ENCODE measurements at places on chromosomes 16 and 17.
A peak's percentile ranks its signal among the peaks of the same experiment; 100 is the strongest.

- DNase-seq, result no peak
These were observed 664.5 kb upstream of the SALL1 start for GRCh38 chr16:51815523-51815922.

- DNase-seq, result no peak
These were observed 1.4 kb downstream of the TEN1 start for GRCh38 chr17:75980188-75981018.

DNA sequence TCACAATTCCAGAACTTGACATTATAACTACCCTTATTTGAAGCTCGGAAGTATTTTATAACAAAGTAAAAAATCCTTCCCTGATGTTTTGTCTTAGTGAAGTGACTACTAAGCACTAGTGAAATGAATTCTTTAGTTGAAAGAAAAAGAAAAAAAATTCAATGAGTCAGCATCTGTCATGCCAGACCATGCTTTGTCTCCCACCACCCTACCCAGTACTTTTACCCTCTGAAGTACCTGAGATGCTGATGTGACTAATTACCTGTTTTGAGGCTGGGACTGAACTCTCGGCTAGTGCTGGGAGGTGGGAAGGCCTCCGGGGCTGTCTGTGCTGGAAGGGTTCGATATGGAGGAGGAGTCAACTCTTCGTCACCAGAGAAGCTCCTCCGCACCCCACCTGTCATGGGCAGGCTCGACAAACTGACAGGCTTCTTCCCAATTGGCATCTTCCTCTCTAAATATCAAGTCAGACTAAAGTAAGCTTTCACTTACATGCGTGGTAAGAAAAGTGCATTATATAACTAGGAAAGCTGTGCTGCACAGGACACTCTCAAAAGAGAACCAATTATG is 19.6 kb downstream of the NME2 start:
- no peak for DNase-seq

GRCh38 chr16:31043352-31043751 is 10.0 kb downstream of the STX4 start:
- no peak for DNase-seq

DNA sequence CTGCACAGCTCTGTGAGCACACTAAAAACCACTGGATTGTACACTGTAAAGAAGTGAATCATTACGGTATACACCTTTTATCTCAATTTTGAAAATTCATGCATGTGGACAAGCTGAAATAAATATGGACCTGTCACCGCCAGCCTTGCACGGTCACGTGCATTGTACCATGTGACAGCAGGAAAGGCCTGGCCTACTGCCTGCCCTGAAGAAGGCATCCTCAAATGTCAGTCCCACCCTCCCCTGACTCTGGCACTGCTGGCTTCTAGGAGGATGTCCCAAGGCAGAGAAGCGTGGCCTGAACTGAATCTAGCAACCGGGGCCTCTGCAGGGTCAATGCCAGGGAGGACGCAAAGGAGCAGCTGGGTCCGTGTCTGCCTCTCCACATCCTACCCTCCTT is 34.6 kb downstream of the SLC38A8 start:
- no peak for DNase-seq

DNA sequence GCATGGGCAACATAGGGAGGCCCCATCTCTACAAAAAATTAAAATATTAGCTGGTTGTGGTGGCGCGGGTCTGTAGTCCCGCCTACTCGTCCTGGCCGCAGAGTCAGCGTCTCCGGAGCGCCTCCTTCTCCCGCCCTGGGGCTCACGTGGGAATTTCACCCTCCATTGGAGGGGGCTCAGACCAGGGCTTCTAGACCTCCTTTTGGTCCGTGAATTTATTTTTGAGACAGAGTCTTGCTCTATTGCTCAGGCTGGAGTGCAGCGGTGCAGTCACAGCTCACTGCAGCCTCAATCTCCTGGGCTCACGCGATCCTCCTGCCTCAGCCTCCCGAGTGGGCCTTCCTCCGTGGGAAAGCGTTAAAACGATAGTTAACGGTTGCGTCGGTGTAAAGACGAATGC is 394 bp upstream of the NME4 start:
- no peak for DNase-seq

DNA sequence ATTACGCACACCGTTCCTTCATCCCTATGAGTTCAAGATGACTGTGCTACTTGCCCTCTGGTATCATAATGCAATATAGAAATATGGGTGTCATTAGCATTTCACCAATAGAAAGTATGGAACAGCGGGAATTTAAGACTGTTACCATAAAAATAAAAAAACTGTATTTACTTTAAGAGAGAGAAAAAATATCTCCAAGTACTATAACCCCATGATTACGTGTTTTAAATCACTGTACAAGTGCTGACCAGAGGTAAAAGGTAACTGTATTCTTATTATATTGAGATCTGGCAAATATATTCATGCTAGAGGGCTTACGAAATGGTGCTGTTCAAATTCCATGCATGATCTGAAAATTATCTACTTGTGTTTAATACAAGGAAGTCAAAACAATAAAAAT is 5.2 kb downstream of the SDR42E1 start:
- no peak for DNase-seq

DNA sequence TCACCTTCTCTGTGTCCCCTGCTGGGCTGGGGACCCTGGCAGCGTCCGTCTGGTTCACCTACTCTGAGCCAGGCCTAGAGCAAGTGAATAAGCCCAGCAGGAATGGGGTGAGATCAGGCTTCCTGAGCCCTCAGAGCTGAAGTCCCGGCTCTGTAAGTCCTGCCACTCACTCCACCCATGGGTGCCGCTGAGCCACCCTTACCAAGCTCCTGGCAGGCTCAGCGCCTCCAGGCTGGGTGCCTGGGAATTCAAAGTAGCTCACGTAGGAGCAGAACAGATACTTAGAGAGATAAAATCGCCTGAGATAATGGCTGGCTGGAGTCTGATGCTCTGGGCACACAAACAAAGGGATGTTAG is 9.8 kb upstream of the LASP1NB start:
- no peak for DNase-seq

GRCh38 chr16:55663765-55664677 is 8.2 kb downstream of the SLC6A2 start:
- DNase-seq, result no peak

DNA sequence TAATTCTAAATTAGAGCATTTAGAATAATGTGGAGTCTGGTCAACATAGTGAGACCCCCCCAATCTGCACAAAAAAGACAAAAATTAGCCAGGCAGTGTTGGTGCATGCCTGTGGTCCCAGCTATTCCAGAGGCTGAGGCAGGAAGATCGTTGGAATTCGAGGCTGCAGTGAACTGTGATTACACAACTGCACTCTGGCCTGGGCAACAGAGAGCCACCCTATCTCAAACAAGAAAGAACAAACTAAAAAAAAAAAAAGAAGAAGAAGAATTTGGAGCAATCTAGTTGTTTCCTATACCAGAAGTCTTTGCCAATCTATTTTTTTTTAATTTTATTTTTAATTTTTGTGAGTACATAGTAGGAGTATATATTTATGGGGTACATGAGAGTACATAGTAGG is 6.0 kb downstream of the CETP start:
- DNase-seq, result no peak

GRCh38 chr17:56320443-56320842 is 167.2 kb downstream of the ANKFN1 start:
- DNase-seq, result no peak

DNA sequence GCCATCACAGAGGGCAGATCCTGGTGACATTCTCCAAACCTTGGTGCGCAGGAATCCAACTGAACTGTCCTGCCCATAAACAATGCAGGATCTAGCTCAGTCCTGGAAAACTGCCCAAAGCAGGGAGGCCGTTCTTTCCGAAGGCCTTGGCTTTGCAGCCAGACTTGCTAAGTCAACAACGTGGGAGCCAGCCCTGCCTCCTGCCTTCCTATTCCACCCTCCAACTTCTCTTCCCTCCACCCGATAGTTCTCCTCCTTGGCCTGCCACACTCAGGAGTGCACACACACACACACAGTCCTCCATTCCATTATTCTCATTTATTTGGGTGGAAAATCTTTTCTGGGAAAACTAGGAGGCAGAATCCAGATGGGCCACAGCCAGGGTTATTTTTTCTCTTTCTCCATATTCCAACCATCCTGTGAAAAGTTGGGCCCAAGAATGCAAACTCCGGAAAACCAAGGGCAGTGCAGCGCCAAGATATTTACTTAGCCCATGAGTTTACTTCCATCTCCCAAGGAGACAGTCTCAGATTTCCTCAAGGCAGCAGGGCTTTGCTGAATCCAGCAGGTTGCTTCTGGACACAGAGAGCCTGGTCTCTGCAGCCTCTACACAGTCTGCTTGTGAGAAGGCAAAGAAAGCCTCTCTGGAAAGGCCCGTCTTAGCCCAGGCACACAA is 15.8 kb downstream of the COPRS start:
- no peak for DNase-seq

GRCh38 chr16:55439101-55439690 is 39.8 kb upstream of the MMP2 start:
- no peak for DNase-seq

- peak; percentile 92 for DNase-seq
These were observed at the start of gene PCYT2 for GRCh38 chr17:81911277-81911961. PCYT2 (minus strand) TSS chr17:81911399; CDS start chr17:81911355, 44 bp downstream.

DNA sequence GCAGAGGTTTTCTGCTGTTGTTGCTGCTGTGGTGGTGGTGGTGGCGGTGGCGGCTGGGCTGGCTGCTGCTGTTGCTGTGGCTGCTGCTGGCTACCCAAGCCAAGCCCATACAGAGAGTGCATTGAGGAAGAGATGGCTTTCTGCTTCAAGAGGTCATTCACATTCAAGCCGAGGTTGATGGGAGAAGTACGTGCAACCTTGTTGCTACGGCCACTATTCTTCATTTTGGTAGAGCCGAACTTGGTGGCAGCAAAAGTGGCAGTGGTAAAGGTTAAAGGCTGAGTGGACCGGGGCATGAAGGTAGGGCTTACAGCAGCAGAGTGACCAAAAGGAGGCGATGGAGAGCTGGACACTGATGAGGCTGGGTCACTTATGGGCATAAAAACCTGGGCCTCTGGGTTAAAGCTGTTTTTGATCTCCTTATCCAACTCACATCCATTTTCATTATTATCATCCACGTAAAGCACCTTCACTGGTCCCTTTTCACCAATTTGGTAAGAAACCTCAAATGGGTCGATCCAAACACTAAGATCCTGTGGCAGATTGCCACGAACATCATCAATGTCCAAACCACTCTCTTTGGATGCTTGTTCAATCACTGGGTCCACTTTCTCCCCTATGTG is 2.8 kb downstream of the TOB1 start:
- DNase-seq, result no peak

DNA sequence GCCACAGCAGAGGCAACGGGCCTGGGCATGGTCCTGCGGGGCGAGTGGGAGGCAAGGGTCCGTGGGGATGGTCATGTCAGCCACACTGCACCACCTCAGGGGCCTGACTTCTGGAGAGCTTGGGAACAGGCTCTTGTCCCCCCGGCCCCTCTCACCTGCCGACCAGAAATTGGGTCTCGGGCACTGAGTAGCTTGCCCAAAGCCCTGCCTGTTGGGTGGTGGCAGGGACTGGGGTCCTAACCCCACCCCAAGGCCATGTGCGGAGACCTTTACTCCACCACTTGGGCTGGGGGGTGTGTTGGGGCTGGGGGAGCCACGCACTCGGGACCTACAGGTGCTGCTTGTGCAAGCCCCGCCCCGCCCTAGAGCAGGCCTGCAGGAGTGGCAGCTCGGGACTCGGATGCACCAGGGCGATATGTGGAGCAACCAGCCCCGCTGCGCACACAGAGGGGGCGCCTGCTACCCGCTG is 24.2 kb upstream of the CHMP6 start:
- DNase-seq, result no peak

GRCh38 chr16:13397126-13397525 is 495.7 kb downstream of the SHISA9 start:
- DNase-seq, result no peak

DNA sequence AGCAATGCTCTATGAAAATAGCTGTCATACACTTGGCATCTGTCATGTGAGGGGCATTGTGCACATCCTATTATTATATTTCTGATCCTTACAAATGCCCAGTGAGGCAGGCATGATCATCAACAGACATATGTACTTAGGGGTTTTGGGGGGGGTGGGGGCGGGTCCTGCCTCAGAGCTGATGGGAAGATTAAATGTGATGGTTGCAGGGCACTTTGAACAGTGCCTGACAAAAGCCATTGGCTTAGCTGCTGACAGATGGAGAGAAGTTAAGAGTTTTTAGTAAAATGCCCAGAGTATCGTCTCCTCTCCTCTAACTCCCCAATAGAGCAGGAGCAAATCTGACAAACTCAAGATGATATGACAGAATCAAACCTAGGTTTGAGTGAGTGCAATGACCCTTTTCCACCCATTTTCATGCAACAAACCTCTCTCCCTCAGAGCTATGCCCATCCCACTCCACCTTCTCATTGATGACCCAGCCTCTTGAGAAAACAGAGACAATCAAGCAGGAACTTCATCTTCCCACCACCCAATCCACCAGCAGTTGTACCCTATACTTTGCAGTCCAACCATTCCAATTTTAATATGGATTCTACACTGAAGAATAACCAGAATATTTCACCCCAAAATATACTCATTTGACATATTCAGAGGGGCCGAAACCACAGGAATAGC is 4.8 kb downstream of the KLHL11 start:
- no peak for DNase-seq

DNA sequence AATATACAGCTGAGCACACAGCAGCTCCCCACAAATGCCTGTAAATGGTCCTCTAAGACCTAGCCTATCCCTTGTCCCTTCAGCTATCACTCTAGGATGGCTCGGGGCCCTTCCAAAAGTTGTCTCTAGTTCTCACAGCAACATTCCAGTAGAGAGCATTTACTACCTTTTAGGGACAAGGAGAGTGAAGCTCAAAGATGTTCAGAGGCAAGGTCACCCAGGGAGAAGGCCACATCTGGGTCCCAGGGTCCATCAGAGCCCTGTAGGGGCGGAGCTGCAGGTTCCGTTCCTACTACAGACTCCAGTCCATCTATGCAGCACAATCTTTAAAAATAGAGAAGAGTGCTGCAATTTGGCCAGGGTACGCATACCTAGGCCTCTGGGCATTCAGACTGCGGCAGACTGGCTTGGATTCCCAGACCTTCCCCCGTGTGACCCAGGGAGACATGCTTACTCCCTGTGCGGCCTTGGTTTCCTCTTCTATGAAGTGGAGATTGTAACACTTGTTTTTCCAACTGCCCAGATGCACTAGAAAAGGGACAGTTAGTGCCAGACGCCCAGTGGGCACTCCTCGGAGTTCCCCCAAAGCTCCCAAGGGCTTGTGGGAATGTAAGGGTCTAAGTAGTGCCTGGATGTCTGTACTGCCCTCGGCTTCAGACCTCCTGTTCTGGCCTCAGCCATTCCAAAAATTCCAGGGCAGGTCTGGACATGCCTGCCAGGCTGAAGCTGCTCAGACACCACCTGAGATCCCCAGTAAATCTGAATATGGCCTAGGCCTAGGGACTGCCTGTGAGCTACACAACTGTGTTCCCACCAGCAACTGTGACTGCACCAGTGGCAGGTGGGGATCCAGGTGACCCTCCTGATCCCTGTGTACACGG is 2.5 kb downstream of the SLC12A4 start:
- no peak for DNase-seq
